ENCODE measurements at places on chromosomes 2 and 18.
A peak's percentile ranks its signal among the peaks of the same experiment; 100 is the strongest.

DNA sequence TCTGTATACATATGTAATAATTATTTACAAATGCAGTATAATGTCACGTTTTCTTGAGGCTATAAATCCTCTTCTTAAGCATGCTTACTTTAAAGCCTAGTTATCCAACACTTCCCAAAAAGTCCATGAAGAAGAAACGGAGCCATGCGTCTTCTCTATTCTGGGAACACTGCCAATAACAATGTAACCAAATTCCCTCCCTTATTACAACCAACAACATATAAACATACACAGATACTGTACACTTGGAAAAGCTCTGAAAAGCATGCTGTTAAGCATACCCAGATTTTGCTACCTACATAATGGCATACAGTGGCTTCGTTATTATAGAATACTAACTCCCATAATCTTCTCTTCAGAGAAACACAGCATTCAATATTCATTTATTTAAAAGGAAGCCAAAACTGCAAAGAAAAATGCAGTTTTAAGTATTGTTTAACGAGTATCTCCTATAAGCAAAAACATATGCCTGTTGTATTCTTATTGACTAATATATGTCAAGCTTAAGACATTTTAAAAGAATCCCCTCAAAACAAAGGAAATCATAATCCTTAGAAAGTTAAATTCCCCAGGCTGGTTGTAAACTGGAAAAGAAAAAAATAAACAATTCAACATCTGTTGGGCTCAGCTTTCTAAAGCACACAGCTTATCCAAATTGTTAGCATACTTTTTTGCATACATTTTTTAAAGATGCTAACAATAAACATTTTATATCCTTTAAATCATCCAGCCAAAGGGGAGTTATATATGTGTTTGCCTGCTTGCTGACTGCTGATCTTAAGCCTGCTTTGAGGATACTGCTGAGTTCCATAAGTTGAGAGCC, 83.4 kb downstream of the SLC25A12 start:
- DNase-seq, result no peak

DNA sequence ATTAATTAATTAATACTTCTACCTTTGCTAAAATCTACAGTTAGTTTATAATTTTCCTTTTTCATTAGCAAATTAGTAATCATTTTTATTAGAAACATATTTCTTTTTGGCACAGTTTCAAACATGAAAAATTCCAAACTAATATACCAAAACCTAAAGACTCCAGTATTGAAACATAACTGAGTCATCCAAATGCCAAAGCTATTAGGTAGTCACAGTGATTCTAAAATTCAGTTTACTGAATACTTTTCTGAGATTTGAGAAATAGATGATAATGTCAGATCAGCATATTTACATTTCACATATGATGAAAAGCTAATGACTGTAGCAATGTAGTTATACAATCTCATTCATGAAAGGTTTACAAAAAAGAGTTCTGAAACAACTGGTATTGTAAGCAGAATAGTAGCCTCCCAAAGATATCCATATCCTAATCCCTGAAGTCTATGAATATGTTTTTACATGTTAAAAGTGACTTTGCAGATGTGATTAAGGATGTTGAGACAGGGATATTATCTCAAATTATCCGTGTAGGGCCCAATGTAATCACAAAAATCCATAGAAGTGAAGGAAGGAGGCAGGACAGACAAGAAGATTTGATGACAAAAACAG, 680.2 kb upstream of the CHAC2 start:
- DNase-seq, result no peak

DNA sequence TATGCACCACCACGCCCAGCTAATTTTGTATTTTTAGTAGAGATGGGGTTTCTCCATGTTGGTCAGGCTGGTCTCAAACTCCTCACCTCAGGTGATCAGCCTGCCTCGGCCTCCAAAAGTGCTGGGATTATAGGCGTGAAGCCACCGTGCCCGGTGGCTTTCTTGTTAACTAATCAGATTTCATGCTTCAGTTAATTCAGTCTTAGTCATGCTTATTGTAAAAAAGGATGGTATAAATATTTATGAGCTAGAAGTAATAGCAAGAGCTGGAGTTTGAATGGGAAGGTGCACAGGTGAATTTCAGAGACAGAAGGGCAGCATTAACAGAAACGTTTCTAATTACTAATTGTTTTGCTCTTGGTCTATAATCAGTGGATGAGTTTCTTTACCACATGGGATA, 10.3 kb downstream of the GEMIN6 start:
- no peak for DNase-seq

GRCh38 chr2:189585226-189585756, 4.7 kb upstream of the SLC40A1 start:
- DNase-seq, result no peak

- DNase-seq, result no peak
Observed at GRCh38 chr2:144477281-144477956, 42.5 kb downstream of the ZEB2 start.

GRCh38 chr18:58373481-58373880, 255.4 kb downstream of the ALPK2 start:
- DNase-seq, result no peak

- no peak for DNase-seq
Observed at GRCh38 chr2:215355801-215356200, 43.9 kb downstream of the ATIC start.

GRCh38 chr2:218852911-218853667, 6.5 kb upstream of the WNT6 start:
- DNase-seq, result peak; percentile 63

DNA sequence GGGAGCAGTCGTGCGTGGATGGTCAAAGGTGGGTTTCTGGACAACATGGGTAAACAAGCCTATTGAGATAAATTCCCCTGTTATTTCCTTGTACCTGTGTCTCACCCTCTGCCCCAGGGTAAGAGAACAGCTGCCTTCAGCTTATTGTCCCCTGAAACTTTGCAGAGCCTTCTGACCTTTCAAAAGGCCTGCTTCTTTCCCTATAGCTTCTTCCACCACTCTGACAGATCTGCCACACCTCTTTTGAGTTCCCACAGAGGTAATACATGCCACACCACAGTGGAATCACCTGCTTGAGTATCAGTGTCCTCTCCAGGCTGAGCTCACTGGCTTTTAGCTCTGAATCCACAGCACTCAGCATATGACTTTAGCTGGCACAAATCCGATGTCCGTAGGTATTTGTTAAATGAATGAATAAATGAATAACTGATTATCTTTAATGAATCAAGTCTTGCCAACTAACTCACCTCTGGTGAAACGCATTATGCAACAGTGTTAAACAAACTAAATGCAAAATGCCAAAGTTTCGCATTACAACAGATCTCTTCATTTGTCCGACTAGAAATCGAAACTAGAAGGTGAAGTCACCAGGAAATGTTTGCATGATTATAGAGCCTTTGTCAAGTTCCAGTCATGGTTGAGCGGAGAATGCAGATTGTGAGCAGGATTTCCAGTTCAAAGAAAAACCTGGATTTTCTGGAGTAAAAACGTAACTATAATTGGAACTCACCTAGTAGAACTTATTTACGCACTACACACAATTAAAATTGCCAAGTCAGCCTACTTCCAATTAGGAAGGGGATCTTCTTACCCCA, 16.4 kb downstream of the DYNAP start:
- no peak for DNase-seq

GRCh38 chr2:8576525-8577167, 105.2 kb upstream of the ID2 start:
- DNase-seq, result peak; percentile 57

GRCh38 chr2:48954935-48955334, 199.4 kb downstream of the FSHR start:
- DNase-seq, result no peak

- DNase-seq, result no peak
Observed at GRCh38 chr2:167059173-167059572, 170.9 kb downstream of the XIRP2 start.

DNA sequence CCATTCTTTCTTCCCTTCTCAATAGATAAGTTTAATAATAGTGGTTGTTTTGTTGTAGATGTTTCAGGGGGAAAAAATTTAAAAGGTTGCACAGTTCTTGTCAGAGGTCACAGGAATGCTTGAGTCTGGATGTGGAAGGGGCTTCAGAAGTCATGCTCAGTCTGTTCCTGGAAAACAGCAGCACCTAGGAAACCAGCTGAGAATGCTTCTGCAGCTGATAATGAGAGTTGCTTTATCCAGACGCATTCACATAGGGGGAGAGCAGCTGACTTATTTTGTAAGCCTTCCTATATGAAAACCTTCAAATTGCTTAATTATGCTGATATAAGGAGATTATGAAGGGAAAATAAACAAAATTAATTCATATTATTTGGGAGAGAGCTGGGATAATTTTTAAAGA, 235.5 kb downstream of the GULP1 start:
- DNase-seq, result no peak

DNA sequence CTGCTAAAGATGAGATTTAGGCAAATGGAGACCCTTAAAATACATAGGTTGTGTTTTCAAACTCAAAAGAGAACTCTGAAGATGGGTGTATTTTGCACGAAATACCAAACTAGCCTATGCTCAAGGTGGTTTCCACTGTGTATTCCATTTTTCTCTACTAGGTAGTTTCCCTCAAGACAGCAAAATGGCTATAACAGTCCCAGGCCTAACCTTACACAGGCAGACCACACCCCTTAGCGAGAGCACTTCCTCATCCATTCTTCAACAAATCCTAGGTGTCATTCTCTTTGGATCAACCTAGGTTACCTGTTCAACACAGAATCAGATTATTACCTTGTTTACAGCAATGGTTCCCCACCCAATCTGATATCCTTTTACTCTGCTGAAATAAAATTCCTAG, 42.6 kb downstream of the HNRNPLL start:
- no peak for DNase-seq

GRCh38 chr18:29383311-29384273, 1206.7 kb upstream of the CDH2 start:
- DNase-seq, result no peak

DNA sequence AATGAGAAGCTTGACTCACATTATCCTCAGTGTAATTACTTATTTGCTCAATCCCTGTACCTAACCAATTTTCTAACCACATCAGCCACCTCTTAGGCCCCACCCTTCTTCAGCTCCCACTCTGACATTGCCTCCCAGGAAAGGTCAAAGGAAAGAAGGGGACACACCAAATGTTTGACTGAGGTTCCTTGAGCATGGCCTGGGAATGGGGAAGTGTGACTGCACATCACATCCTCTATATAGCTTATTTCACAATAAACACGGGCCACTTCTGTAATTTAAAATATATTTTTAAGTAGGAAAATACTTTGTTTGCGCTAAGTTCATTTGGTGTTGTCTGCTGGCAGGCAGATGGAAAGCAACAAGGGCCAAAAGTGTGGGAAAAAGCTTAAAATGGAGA, 3.0 kb upstream of the FIGLA start:
- DNase-seq, result no peak

- no peak for DNase-seq
Observed at GRCh38 chr2:47086571-47086970, 68.5 kb downstream of the STPG4 start.

DNA sequence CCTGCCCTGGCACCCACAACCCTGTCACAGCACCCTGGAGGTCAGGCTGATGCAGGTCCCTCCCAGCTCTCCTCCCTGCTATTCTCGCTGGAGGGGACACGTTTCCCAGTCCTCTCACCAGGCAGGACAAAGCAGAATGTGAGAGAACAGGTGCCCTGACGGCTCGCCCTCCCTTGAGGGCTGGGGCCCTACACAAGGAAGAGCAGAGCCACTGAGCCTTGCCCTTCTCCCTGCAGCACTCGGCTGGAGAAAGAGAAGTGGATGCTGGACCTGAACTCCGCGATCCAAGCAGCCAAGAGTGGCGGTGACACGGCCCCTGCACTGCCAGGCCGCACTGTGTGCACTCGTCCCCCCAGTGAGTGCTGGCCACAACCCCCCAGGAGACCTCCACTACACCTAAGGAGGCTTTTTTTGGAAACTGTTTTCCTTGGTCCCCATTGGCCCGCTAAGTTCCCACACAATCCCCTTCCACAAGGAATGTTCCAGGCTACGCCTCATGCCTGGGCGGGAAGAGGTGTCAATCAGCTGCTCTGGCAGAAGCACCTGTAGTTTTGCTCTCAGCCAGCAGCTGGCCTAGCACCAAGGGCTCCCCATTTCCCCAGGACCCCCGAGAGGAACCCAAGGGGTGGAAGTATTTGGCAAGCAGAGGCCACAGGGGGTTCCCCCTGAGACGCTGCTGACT, 17.4 kb downstream of the STK25 start:
- DNase-seq, result no peak

DNA sequence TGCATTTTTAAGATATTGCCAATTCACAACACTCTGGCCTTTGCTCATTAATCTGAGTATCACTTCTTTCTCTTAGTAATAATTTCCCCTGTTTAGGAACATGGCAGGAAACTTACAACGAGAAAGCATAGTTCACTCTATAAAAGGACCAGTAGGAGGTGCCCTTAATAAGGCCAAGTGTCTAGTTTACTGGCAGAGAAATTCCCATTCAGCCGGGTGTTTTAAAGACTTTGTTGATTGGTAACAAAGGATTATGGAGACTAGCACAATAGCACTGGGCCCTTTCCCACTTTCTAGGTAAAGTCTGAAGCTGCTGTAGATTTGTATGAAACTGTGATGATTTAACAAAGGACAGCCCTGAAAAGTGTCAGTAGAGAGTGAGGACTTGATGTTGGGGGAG, 3.1 kb downstream of the DCC start:
- DNase-seq, result no peak

DNA sequence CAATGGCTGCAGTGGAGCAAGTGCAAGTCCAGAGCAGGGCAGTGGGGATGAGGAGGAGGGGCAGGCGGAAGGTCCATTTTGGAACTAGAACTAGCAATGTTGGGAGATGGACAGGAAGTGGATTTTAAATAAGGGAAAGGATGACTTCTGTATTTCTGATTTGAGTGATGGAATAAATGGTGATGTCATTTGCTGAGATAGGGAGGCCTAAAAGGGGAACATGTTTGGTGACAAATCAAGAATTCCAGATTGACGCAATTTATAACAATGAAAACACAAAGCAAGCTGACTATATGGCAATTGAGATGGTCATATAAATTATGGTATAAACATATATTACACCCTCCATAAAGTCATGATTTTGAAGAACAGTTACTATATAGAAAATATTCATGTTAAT, 209.3 kb downstream of the SS18 start:
- DNase-seq, result no peak

DNA sequence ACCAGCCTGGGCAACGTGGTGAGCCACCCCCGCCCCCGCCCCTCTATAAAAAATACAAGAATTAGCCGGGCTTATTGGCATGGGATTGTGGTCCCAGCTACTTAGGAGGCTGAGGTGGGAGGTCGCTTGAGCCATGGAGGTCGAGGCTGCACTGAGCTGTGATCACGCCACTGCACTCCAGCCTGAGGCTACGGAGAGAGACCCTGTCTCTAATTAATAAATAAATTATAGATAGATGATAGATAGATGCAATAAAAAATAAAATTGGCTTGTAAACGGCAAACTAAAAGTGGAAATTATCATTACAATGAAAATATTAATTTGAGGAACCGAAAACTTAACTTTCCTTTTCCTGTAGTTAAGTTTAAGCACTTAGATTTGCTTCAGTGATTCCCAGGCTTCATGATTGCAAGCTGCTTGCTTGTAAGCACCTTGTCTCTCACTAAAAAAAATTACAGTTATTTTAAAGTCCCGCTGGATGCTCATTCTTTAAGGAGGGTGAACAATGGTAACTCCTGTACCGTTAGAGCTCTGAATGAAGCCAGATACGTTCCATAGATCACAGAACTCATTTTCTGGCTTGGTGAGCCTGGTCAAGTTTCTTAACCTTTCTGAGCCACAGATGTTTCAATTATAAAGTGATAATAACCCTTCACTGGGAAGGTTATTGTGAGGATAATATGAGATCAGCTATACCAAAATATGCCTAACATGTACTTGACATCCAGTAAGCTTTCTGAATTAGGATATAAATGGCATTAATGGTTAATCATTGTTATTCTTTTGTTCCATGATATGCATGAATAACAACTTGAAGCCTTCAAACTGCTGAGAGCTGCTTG, 9.3 kb upstream of the NARS1 start:
- no peak for DNase-seq

GRCh38 chr2:21038403-21039073, 5.3 kb downstream of the APOB start:
- DNase-seq, result no peak

Measured in CD8-positive, alpha-beta memory T cell (primary cell).